HFF-Myc (cell line): ENCODE measurements at places on chromosomes 4 and X.

DNA sequence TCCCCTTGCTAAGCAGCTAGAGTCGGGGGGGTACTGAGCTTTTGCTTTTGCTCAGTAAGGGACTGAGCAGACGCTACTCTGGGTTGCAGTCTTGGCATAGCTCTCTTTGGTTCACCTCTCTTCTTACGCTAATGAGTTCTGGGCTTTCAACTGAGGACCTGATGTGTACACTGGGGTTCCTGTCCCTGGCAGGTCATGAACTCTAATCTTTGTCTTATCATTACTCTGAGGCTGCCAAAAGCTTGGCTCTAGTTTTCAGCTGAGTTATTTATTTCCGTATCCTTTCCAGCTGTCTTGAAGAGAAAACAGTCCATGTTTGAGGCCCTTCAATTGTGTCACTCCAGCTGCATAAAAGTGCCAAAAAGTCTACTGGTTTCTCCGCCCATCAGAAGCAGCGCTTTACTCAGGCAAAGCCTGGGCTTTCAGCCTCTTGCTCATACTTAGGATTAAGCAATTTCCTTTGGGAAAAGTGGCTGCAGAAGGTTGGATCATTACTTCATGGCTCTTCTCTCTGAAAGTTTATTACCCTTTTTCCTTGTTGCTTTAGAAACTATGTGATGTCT is 121.0 kb upstream of the STOX2 start:
- DNase-seq = no peak

DNA sequence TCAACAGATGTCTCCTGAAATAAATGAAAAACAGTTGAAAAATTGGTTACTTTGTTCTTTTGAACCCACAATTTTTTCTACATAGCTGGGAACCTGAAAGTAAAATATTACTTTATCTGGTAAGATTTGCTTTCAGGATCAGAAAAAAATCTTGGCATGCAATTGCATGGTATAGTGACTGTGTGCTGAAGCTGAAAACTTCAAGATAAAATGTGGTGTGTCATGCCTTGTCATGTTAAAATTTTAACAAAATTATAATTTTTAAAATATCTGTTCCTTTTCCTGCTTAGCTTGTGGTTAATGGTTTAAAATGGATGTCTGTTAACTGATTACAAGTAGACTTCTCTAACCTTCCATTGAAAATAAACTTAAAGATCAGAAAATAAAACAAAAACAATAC is 904.8 kb downstream of the PDHA2 start:
- no peak for DNase-seq

GRCh38 chrX:23788521-23788920 is 5.5 kb downstream of the SAT1 start:
- DNase-seq = no peak

DNA sequence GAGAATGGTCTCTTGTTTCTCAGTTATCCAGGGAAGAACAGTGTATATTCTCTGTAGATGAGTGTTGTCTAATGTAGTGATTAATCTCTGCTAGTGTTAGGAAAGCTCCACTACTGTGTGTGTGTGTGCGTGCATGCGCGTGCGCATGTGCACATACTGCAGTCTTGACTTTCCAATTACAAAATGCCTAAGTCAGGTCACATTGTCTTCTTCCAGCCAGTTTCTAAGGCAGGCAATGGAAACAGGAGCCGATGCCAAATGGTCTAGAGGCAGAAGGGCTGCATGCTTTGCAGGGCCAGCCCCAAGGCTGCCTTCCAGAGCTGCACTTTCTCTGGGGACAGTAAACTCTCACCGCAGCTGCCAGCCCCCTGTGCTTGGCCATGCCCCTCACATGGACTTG is 30.5 kb upstream of the NAP1L5 start:
- DNase-seq = no peak

DNA sequence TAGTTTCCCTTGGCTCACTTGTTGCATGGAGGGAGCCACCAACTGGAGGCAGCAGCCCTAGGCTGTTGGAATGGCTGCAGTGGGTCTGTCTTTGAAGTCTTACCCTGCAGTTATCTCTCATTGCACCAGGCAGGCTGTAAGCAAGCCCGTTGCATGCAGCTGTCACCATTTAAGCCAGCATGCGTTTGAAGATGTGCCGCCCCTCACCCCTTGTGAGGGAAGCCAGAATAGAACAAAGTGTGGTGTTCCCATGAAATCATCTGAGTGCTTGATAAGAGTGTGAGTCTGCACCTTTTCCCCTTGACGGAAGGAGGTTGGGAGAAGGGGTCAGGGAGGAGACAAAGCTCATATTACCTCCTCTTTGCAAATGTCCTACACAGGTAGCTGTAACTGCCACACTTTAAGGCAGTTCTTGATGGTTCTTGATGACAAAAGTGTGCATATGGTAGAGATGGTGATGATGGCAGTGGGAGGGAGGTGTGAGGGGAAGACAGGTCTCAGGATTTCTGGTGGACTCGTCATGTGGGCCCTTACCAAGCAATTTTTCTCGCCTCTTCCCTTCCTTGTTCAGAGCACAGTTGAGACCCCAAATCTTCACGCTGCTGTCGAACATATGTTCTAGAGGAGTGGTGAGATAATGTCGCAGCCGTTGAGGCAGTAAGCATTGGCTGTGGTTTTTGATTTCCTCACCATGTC is 191.4 kb upstream of the LEF1 start:
- no peak for DNase-seq

- DNase-seq = no peak
Measured at GRCh38 chrX:39167791-39168190, 366.5 kb downstream of the MID1IP1 start.

GRCh38 chr4:87073199-87074120 is 138.6 kb downstream of the AFF1 start:
- no peak for DNase-seq

- no peak for DNase-seq
Measured at GRCh38 chrX:153967536-153968224, 3.9 kb downstream of the HCFC1 start.

DNA sequence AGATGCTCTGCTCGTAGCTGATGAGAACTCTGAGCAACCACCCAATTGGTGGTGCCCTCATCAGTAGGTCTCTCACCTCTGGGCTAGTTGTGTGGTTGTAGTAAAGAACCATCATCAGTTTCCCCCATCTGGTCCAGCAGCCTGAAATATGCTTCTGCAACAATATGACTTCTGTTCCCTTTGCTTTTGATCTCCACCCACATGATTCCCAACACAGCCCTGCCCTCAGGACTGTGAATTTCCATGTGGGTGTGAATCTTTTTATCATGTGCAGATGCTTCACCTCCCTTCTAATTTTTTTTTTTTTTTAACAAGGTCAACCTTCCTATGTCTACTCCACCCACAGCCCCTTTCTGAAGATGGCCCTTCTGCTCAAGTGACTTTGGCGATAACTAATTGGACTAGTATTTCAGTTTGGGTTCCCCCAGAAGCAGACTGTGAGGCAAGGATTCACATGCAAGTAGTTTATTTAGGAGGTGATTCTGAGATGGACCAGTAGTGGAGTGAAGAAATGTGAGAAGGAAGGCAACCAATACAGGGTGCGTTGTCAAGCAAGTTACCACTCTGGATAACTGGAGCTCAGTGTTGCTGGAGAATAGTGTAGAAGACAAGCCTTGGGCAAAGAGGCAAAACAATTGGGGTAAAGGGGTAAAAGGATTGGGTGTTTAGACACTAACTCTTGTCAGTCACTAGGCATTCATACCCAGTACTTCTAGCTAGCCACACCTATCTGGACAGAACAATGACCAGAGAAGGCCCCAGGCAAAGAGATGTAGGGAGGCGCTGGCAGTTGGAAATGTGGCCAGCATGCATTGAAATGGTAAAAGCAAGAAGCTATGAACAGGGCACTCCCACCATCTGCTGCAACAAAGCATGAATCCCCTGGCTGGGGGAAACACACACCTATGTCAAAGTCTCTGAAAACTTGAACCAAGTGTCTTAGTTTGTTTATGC is 466.2 kb downstream of the BCOR start:
- DNase-seq = no peak

DNA sequence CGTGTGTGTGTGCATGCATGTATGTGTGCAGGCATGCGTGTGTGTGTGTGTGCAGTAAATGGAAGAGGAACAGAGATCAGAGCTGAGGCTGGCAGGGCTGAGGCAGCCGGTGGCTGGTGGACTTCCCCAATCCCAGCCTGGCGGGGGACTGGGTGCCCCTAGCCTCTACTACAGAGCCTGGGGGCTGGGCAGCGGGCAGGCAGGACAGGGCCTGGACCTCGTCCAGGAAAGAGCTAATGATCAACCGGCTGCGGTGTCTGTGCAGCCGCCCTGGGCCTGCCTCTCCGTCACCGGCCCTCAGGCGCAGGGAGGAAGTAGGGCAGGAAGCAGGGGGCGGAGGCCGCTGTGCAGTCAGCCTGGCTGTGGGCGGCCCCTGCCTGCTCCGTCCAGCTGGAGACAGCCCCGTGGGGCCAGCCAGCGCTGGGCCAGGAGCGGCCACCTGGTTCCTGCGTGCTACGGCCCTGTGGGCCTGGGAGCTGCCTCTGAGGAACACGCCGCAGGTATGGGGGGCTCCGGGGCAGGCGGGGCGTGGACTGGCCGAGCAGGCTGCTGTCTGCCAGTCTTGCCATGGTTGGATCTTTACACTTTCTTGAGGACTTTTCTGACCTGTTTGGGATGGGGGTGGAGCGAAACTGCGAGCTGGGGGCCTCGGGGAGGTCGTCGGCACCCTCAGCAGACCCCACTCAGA is at the start of gene SH3TC1:
TSS of gene SH3TC1 (plus strand) at position 385 of the 688 bp plus-strand sequence. CDS start 5,905 bp downstream, outside the sequence.
- no peak for DNase-seq

DNA sequence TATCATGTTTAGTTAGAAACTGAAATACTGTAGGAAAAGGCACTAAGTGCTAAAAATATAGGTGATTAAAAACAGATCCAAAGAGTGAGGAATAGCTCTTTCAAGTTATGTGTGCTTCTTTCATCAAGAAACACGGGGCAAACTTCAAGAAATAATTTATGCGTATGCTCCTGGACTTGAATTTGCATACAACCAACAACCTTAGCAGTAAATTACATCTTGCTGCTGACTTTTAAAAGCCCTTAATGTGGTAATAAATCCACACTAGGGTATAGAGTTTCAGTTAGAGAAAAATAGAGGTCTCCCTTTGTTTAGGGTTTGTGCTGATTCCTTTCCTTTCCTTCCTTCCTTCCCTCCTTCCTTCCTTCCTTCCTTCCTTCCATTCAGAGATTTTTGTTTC is 94.5 kb upstream of the GC start:
- no peak for DNase-seq

- peak; percentile 67 for DNase-seq
Measured at GRCh38 chr4:73707918-73708577, 32.3 kb upstream of the CXCL8 start.

GRCh38 chrX:154010330-154011087 is 9.2 kb downstream of the IRAK1 start:
- no peak for DNase-seq

DNA sequence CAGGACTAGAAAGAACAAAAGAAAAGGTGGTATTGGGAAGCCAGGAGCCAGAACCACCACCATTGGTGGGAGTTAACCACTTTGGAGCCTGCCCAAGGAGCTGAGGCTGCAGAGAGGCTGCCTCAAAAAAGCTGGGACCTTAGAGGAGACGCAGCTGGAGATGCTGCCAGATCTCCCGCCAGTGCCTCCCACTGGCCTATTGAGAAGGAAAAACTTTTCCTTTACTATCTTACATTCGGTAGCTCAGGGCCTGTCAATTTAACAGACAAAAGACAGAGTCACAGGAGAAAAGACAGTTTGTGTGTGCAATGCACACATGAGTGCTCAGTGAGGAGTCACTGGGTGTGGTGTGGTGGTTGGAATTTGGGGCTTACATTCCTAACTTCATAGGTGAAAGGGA is 52.4 kb upstream of the HPSE start:
- DNase-seq = no peak

DNA sequence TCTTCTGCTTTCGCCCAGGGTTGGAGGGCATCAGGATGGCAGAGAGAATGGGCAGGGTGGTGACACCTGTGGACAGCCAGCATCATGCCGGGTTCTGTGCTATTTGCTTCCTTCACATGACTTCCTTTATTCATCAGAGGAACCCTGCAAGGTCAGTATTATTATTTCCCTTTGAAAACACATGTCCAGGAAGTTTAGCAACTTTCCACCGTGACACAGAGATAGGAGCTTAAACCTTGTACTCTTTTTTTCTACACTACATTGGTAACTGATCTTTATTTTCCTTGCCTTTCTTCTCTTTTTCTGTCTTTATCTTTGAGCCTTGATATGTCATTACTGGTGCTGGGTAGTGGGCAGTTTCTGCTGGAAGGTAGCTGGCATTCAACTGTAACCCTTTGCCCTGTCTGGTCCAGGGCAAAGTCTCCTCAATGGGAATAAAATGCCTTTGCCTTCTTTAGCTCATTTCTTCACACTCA is 5.0 kb upstream of the MGST2 start:
- no peak for DNase-seq

DNA sequence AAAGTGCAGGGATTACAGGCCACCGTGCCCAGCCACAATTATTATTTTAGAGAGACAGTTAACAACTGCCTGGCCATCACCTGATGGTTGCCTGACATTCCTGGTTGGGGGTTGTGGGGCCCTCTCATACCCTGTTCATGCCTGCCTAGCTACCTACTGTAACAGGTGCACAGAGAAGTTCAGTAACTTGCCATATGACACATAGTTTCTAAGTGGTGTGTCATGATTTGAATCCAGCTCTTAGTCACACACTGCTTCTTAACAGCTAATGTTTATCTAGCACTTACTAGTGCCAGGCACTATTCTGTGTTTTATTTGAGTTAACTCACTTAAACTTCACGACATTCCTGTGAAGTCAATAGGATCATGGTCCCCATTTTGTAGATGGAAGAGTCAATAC is 122.7 kb upstream of the JADE1 start:
- DNase-seq = no peak

DNA sequence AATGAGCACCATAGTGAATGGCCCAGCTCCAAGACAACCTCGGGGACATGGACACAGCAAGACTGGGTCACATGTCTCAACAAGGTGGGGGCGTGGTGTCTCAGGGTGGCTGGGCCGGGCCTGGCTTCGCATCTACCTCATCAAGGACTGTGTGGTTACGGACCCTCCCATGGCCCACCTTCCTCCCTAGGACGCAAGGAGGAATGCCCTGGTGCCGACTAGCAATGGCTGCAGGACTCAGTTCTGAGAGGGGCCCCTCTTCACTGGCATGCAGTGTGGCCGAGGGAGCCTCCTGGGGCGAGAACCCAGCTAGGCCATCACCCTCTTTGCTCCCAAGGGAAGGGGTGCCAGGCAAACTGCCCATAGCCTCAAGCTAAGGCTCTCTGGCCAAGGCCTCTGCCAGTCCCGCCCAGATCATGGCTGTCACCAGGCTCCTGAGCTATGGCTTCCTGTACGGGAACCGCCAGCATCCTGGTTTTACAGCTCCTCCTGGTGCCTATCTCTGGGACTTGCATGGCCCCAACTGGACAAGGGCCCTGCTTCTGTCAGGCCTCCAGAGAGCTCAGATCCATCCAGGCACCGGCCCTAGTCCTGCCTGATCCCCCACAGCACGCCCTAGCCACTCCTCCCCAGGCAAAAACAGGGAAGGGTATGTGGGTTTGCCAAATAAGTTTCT is 218.0 kb upstream of the AGTR2 start:
- no peak for DNase-seq

DNA sequence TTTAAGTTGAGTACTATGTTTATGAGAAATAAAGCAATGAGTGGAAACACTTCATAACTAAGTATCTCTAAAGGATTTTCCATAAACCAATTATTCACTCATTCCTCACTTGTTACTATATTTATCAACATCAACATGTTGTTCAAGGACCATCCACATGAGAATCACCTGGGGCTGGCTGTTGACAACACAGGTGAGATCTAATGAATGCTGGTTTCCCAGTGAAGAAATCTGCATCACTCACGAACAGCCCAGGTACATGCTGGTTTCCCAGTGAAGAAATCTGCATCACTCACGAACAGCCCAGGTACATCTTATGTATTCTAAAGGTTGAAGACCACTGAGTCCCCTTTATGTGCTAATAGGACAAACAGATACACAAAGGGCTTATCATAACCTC is 32.5 kb downstream of the TSPAN5 start:
- DNase-seq = no peak
